Eye (tissue), 1 donor: ENCODE measurements at places on chromosomes 13 and 19.

GRCh38 chr19:7744199-7744786 lies 3.0 kb downstream of the CD209 start:
- DNase-seq: no peak

DNA sequence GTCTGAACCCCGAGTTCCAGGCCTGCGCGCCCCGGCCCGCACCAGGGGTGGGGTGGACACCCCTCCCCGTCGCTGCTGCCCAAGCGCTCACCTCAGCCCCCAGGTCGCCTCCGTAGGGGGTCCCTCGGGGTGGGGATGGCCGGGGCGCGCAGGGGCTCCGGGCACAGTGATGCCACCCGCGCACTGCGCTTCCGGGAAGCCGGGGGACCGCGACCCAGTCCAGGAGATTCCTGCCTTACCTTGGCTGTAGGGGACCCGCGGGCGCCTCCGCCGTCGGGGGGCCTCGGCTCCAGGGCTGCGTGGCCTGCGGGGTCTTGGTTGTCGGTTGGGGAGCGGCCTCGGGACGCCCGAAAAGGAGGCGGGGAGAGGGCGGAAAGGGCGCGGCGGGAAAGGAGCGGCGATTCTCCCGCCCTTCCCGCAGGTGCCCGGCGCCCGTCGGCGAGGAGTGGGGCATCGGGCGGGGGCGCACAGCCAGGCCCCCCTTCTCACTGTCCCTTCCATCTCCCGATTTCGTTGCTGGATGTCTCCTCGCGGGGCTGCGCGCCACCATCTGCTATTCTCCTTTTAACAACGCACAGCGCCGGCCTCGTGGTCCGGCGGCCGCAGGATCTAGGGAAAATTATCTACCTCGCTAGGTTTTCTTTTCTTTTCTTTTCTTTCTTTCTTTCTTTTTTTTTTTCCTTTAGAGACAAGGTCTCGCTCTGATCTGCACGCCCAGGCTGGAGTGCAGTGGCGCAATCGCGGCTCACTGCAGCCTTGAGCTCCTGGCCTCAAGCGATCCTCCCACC lies at the start of gene KEAP1:
Gene KEAP1 (minus strand): TSS at position 355 of the 788 bp plus-strand sequence. CDS start 3,323 bp downstream, outside the sequence.
- peak; percentile 85 for DNase-seq

DNA sequence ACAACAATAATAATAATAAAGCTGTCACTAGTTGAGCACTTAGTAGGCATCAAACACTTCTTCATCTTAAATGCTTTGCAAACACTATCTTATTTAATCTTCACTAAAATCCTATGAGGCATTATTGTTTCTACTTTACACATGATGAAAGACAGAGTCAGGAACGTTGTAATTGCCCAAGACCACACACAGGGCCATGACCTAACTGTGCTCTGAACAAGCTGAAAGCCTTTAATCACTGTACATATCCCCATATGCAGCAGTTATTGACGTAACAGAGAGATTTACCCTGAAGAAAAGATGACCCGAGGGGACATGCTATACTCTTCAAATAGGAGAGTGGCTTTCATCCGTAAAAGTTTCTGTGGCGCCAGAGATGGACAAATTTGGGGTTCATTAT lies 53.0 kb downstream of the SACS start:
- peak; percentile 58 for DNase-seq

DNA sequence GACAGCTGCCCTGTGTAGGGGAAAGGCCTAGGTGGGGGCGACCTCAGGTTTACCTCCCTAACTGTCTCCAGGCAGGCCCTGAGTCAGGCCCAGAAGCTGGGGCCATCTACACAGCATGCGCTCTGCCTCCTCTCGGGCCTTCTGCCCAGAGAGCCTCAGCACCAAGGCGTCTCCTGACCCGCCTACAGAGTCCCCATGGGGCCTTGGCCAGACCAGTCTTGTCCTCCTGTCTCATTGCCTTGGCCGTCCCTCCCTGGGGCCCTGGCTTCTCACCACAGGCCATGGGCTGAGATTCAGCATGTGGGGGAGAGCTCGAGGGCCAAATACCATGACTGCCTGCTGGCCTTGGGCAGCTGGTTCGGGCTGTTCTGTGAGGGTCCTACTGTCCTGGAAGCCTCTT lies 59.0 kb downstream of the SMARCA4 start:
- DNase-seq: no peak

DNA sequence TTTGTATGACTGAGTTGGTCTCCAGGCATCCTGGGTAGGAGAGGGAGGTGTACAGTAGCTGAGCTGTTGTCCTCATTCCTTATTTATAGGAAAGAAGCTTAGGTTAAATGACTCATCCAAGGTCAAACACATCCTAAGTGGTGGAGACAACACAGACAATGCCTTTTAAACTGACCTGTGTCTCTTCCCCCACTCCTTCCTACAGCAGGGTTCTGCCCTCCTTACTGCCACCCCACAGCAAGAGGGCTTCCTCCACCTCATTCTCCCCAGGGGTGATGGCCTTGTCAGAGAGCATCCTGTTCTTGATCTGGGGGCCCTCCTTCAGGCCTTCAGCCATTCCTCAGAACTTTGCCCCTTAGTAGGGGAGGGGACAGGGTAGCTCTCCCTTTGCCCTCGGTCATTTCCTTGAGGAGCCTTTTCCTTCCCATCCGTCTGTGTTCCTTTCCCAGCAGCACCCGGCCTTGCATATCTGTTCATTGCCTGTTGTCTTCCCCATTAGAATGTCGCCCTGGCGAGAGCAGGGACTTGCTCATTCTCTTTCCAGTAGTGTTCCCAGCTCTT lies 48.2 kb upstream of the GPI start:
- no peak for DNase-seq

DNA sequence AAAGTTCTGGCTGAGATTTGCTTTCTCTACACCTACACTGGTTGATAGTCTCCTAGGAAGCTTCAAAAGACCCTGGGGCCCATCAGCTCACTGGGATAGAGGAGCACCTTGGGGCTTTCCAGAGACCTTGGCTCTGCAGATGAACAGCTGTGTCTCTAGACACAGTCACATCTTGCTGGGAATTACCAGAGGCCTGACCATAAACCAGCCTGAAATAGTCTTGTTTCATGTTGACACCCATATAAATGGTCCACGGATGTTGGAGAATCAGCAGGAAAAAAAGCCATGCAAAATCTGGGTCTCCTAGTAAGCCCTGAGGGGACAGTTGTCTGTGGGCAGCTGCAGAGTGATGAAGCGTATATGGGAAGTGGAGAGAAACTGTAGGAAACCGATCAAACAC lies 207.6 kb downstream of the DNAJC15 start:
- DNase-seq: no peak

DNA sequence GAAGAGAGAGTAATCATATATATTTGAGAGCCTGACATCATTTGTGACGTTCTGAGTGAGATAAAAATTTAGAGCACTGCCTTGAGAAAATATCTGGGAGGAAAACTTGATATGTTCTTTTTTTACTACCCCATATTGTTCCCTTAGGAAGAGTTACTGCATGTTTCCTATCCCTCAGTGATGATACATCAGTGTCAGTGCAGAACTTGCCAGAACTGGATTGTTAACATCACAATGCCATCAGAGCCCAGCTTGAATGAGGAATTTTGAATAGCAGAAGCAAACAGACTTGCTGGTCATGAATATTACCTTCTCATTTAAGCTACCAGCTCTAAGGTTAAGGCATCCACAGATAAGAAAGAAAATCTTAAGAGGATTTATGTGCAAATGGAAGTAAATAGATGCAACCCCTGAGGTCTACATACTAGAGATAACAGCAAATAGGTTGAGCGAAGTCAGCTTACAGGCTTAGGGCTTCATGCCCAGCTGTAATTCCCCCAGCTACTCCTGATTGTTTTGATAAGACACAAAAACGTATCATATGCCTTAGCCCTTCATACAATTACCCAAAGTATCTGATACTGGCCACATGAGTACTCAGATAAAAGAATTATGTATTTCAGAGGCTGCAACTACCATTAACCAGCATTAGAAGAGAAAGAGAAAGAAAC lies 313.7 kb upstream of the ATXN8OS start:
- no peak for DNase-seq

DNA sequence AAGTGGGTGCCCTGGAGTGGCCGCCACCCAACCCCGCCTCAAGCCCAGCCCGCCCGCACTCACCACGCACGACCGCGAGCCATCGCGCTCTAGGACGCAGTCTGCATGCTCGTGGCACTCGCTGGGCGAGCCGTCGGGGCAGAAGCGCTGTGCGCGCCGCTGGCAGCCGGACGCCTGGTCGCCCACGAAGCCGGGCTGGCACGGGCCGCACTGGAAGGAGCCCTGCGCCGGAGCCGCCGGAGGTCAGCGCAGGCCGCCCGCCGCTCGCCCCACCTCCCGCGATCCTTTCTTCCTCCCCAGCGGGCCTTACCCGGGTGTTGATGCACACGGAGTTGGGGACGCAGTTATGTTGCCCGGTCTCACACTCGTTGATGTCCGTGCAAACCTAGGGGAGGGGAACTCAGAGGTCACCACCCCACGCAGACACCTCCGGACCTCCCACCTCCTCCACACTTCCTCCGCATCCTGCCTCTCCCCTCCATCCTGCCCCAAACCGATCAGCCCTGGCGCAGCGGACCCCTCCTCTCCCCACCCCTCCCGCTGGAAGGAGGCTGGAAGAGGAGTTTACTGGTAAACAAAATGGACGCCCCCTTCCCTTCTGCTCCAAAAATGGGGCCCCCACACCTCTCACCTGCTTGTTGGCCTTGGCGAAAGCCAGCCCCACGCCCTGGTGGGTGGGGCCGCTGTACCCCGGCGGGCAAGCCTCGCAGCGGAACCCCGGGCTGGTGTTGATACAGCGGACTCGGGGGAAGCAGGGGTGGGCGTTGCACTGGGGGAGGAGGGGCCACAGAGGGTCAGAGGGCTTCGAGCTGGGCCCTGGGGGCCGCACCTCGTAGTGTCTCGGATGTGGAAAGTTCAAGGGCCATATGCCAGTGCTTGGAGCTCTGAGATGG lies 2.3 kb downstream of the COMP start:
- DNase-seq: no peak

- no peak for DNase-seq
Measured at GRCh38 chr13:111961236-111961635, 105.7 kb upstream of the SOX1 start.
